ENCODE measurements at places on chromosomes 5 and 9.

DNA sequence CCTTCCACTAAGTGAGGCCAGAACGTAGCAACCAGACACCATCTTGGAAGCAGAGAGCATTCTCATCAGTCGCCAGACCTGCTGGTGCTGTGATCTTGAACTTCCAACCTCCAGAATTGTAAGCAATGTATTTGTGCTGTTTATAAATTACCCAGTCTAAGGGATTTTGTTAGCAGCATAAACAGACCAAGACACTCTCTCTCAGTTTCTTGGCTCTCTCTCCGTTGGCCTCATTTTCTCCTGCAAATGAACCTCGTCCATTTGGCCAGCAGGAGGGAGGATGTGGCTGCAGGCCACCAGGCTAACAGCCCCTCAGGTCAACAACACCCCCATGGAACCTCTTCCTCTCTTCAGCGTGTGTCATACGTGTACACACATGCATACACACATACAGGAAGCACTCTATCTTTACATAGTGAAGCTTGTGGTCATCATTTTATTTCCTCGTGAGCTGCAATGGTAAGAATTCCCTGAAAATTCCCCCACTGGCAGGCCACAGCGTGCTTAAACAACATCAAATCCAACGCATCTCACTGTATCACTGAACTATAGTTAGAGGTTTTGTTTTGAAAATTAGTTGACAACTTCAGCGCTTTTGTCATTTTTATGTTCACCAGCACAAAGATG, 62.8 kb upstream of the PPP1R26 start:
- H3K4me3 ChIP-seq = no peak overlapping the region
- no peaks in the 10 kb centered on the region for H3K4me1 ChIP-seq
- H3K27ac ChIP-seq = no peak overlapping the region
- no peaks in the 10 kb centered on the region for H3K36me3 ChIP-seq
- no peak for DNase-seq
- H3K27me3 ChIP-seq = no peaks in the 10 kb centered on the region

DNA sequence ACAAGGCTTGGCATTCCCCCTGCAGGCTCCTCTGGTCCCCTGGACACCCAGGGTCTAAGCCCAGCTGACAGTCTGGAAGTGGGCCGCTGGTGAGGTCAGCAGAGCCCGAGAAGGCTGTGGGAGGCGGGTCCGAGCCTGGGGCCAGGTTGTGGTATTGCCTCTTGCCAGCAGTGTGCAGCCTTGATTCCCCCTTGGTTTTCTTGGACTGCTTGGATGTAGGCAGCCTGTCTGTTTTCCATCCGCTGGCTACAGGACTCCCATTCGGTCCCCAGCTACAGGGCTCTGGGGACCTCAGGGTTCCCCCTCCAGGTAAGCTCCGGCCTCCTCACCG, 1.6 kb downstream of the AIF1L start:
- H3K36me3 ChIP-seq = no peaks in the 10 kb centered on the region
- DNase-seq = no peak
- no peak overlapping the region for H3K4me3 ChIP-seq

GRCh38 chr5:39570403-39571027, 145.7 kb upstream of the DAB2 start:
- H3K36me3 ChIP-seq = no peaks in the 10 kb centered on the region
- H3K4me1 ChIP-seq = no peaks in the 10 kb centered on the region
- peaks cover 6% of the 10 kb centered on the region for H3K27me3 ChIP-seq
- DNase-seq = no peak
- H3K27ac ChIP-seq = no peak overlapping the region

GRCh38 chr5:36647046-36647445, 40.6 kb downstream of the SLC1A3 start:
- no peaks in the 10 kb centered on the region for H3K36me3 ChIP-seq
- no peaks in the 10 kb centered on the region for H3K4me1 ChIP-seq
- no peak for DNase-seq
- peaks cover 10% of the 10 kb centered on the region for H3K27me3 ChIP-seq
- no peak overlapping the region for H3K4me3 ChIP-seq
- no peak overlapping the region for H3K27ac ChIP-seq

DNA sequence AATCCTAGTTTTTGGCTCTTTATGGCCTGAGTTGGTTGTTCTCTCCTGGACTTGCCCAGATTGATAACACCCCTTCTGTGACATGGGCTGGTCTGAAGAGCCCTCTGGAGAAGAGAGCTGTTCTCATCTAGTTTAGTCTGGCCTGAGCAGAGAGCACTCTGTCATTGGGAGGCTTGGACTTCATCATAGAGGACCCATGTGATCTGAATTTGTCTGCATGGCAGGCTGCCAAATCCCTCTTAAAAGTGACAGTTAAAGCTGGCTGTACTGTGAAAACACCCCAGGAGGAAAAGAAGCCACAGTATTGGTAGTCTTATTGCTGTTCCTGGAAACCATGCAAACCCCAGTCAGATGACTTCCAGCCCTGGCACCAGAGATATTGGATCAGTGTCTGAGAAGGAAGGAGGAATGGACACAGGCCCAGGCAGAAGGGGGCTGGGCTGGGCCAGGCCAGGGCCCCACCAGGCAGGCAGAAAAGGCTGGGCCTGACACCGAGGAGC, 3.7 kb upstream of the WDR31 start:
- H3K27me3 ChIP-seq = no peaks in the 10 kb centered on the region
- peak overlapping the region; percentile 24 for H3K4me3 ChIP-seq

- no peak for DNase-seq
- H3K27me3 ChIP-seq = peaks cover 2% of the 10 kb centered on the region
- no peaks in the 10 kb centered on the region for H3K4me1 ChIP-seq
- no peak overlapping the region for H3K4me3 ChIP-seq
- H3K36me3 ChIP-seq = no peaks in the 10 kb centered on the region
These were observed 386.1 kb upstream of the KIF2A start for GRCh38 chr5:61919920-61920319.

DNA sequence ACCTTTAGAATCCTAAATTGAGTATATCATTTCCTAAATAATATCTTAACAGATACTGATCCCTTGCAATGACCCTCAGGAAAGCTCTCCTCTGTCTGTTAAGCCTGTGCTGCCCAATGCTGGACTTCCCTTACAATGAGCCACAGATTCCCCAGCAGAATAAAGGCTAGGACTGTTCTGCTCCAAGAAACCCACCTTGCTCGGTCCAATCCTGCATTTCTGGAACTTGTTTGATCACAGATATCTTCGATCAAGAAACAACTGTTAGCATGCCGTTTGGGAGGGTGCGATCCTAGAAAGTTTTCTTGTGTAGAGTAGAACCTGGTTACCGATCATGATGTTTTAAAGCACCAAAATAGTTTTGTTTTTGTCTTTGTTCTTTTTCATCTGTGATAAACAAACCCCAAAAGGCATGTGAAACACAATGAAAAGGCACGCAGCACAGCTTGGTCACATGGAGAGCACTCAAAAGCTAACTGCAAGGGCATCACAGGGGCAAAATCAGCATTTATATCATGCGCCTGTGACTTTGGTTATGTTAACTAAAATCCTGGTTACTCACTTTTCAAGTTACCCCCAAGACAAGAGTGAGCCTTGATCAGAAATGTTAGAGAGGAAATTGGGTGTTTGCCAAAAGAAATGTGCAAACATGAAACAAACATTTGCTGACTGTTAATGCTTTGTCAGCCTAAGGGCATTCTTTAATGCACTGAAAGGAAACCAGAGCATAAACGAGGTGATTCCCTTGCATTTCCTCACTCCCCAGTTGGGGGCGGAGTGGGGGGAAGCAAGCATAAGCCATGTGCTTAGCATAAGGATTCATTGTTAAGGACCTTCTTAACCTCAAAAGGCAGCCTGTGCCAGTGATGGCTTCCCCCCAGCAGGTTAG, 61.9 kb upstream of the ADAMTS16 start:
- H3K4me1 ChIP-seq = no peaks in the 10 kb centered on the region
- H3K36me3 ChIP-seq = no peaks in the 10 kb centered on the region
- H3K4me3 ChIP-seq = no peak overlapping the region
- H3K27me3 ChIP-seq = no peaks in the 10 kb centered on the region
- no peak for DNase-seq
- H3K27ac ChIP-seq = no peak overlapping the region

DNA sequence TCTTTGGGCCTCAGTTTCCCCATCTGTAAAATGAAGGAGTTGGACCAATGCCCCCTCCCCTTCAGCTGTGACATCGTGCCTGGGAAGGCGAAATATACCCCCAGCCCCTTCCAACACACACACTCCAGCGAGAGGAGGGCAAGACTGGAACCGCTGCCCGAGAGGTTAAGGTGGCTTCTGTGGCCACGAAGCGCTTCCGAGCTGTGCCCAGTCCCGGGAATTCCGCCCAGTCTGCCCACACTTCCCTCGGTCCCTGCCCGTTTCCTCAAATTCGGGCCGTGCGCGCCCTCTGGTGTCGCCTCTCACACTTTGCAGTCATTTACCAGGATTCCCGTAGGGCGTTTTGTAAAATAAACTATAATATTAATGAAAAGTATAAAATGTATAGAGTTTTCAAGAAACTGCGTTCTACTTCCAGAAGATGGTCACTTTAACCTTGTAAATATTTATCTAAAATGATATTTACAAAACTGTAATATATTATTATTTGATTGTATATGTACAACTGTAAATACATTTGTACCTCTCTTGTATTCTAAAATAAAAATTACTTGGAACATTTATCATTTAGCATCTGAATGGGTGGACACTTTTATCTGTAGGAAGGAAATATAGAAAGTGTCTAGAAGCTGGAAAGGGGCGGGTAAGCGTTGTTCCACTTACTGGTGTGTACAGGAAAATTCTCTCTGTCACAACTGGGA, 11.0 kb upstream of the EXOSC2 start:
- H3K4me1 ChIP-seq = peaks cover 10% of the 10 kb centered on the region
- peak overlapping the region; percentile 76 for H3K27ac ChIP-seq
- peak overlapping the region; percentile 87 for H3K4me3 ChIP-seq
- no peaks in the 10 kb centered on the region for H3K36me3 ChIP-seq
- DNase-seq = peak; percentile 24

All from activated T-helper 1 cell treated with anti-CD3 and anti-CD28 coated beads, Interleukin-12 subunit alpha, Interleukin-12 subunit beta, Interleukin-2, Interleukin-4 antibody, amounts not matched to agents 30 ng/mL and 10 ng/mL and 1 ng/mL, durations not matched to agents 14 hours and 24 hours and 36 hours (primary cell).